ENCODE measurements at places on chromosomes 13 and 19.

DNA sequence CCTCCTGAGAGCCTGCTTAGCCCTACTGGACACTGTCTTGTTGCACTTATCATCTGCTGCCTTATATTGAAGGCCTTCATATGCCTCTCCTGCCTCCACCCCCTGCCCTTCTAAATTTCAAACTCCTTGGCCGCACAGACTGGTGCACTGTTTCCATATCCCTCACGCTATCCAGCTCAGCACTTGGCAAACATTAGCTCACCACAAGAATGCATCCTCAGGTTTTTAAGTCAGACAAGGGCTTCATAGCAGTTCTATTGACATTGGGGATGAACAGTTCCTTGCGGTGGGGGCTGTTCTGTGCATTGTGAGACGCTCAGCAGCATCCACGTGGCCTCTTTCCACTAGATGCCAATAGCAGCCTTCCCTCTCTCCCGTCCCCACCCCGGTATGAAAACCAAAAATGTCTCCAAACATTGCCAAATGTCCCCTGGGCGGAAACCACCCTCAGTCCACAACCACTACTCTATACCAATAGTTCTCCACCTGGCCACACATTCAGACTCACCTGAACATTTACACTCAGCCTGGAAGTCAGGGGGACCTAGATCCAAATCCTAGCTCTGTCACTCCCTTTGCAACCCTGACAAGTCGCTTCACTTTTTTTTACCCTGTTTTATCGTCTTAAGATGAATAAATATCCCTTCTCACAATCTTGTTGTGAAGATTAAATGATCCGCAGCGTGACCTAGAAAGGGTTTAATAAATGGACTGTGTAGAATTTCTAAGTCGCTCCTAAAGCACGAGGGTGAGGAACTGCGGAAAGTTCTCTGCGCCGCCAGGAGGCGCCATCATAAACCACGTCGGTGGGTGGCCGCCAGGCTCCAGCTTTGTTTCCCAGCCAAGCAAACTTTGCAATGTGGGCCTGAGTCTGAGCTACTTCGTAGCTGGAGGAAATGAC, 3.6 kb upstream of the CEACAM3 start:
- DNase-seq = peak; percentile 59

DNA sequence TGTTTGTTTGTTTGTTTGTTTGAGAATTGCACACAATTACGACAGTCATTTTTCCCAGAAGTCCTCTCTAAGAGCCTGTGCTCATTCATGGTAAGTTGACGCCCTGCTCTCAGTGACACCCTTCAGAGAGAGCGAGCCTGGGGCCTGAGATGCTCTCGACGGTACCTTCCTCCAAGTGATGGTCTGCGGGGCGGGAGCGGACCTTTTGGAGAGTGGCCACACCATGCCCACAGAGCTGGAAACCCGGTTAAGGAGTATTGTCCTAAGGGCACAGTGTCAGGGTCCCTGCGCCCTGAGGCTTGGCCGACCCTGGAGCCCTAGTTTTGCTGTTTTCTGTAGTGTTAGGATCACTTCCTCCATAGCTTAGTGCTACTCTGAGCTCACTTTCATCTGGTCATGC, 3.6 kb downstream of the POP4 start:
- DNase-seq = no peak

- no peak for DNase-seq
These were observed 1.2 kb downstream of the ACP5 start for GRCh38 chr19:11576227-11576626.

- DNase-seq = no peak
These were observed 42.5 kb downstream of the NFIX start for GRCh38 chr19:13037731-13038130.

- DNase-seq = no peak
These were observed 514 bp downstream of the CEACAM3 start for GRCh38 chr19:41796901-41797300.

DNA sequence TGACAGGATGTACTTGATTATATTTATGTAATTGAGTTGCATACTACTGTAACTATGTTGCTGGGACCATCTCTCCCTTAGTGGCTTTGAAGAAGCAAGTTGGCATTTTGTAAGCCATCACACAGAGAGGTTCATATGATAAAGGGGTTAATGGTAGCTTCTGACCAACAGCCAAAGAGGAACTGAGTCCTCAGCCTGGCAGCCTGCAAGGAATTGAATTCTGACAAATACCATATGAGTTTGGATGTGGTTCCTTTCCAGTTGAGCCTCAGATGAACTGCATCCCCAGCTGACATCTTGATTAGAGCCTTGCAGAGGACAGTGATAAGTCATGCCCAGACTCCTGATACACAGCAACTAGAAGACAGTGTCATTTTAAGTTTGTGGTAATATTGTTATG, 8.6 kb upstream of the MYCBP2 start:
- no peak for DNase-seq

GRCh38 chr13:103224804-103225203, 158.6 kb upstream of the SLC10A2 start:
- DNase-seq = no peak

GRCh38 chr13:27379694-27380641, 44.5 kb upstream of the GTF3A start:
- peak; percentile 75 for DNase-seq

DNA sequence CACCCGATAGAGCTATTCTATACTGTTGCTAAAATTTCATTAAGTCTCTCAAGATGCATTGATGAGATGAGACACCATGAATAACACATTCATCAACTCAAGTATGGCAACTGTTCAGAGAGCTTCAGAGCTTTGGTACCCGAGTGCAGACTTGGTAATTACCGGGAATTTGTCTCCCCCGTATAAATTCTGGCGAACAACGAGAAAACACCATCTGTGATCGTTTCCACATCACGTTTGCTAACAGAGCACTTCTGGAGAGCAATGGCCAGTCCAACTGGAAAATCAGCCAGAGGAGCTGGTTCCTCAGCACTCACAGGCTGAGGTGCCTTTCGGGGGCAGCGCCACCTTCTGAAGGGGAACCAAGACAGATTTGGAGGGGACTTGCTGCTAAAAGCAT, 40.2 kb downstream of the SUGP2 start:
- no peak for DNase-seq
